ENCODE measurements at places on chromosomes 2 and 18. TPM values are rescaled to one million over a fixed set of nuclear protein-coding genes. Genes with fewer than 3 reads are reported as not detected.
A peak's percentile ranks its signal among the peaks of the same experiment; 100 is the strongest.

GRCh38 chr2:231925303-231926179 lies 655 bp downstream of the NPPC start:
- peak; percentile 95 for DNase-seq

DNA sequence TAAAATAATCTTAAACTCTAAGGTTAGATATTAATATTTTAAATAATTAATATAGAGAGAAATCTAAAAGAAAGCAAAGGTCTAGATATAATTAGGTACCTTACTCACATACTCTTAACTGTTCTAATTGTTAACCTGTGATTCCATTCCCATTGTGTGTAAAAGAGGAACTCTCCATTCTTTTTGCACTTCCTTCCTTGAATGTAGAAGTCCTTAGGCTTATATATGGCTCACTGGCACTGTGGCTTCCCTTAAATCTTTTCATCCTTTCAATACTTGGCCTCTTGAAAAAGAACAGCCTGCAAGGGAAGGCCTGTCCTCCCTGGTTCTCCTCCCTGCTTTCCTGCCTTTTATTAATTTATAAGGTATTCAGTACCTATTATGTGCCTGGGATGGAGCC lies 182.8 kb upstream of the FOSL2 start:
- DNase-seq = no peak

DNA sequence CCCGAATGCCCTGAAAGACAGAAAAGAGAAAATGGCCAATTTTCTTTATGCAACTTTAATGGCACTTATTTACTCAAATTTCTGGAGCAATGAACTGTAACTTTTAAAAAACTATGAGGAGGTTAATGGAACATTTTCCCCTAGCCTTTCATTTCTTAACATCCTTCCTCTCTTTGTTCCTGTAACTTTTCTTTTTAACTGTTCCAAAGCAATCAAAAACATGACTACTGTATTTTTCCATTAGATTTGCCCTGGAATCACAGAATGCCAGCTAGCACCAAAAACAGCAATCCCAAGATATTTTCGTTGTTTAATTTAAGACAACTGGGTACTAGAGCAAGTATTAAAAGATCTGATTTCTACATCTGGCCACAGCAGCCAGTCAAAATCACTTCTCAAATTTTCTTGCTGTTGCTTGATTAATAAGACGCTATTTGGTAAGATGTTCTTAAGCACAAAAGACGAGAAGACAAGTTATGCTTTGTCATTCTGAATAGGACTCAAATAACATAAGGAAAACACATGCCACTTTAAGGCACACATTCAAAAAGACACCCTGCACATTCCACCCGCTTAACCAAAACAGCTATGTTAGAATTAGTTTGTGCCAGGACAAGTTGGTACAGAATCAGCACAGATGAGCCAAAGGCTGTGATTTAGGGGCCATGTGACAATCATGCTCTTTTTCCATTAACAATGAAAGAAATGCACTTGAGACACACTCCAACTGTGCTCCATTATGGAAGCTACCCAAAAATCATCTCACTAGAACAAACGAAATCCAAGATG lies 3.6 kb downstream of the STARD7 start:
- no peak for DNase-seq

DNA sequence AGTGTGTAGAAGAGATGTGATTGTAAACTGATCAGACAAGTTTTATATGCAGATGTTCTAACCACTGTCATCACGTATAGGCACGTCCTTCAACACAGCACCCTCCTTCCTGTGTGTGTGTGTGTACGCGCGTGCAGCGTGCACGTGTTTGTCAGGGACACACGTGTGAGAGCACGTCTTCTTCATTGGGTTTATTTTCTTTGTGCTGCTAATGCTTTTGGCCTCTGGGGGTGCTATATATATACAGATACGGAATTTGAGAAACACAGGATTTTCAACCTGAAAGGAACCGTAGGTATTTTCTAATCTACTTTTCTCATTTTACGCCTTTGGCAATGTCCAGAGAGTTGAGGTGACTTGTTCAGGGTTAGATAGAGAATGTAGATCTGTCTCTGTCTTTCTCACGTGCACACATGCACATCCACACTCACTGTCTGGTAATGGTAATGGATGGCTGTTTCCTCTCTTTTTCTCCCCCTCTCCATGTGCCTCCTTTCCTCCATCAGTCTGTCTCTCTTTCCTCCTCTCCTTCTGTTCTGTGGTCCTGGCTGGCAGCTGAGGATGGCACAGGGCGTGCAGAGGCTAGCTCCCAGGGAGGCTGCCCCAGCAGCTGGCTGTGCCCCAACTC lies 13.4 kb upstream of the CELF4 start:
- DNase-seq = no peak

DNA sequence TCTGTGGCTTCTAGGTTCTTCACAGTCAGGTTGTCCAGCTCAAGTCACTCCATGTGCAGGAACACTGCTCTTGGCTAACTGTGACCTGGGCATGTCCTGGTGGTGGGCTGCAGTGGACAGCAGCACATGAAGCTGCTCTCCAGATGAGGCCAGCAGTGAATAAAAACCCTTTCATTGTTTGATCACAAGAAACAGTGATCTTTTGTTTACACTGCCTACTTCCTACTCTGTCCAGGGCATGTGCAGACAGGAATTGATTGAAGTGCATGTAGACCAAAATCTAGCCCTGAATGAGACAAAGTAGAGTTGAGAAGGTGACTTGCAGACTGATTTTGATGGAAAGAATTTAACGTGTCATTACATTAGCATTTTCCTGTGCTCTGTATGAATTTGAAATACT lies 34.9 kb downstream of the BCL2L11 start:
- no peak for DNase-seq

- DNase-seq = no peak
Observed at GRCh38 chr2:120298173-120298835, 45.7 kb downstream of the RALB start.

- DNase-seq = no peak
Observed at GRCh38 chr18:23498117-23498516, 5.2 kb upstream of the RMC1 start.

DNA sequence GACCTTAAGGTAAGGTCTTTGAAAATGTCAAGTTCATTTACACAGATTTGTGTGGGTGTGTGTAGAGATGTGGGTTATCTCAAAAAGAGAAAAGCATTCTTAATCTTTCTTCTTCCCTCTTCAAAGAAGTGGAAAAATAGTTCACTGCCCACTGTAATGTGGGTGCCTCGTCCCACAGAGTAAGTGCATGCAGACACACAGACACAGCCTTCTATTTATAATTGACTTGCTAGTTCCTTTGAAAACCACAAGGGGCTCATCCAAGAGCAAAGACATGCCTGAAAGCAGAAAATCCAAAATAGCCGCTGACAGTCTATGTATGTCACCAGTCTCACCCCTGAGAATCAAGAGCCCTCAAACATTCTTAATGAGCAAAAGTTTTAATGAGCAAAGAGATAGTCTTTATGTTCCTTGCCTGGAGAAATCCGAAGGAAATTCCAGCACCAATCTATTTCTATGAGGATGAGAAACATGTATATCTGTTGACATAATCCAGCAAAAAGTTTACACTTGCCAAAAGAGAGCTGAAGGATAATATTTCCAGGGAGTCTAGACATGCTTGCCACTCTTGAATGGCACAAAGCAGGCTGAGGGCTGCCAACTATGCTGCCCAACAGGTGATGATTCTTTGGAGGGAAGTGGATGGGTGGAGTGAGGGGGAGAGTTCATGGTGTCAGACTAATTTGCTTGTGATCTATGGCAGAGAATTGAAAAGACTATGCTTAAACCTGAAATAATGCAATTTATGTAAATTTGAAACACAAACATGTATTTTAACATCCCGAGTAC lies 93.9 kb downstream of the ACVR1 start:
- DNase-seq = no peak

- DNase-seq = no peak
Observed at GRCh38 chr18:23864624-23865023, 149.9 kb upstream of the TTC39C start.

DNA sequence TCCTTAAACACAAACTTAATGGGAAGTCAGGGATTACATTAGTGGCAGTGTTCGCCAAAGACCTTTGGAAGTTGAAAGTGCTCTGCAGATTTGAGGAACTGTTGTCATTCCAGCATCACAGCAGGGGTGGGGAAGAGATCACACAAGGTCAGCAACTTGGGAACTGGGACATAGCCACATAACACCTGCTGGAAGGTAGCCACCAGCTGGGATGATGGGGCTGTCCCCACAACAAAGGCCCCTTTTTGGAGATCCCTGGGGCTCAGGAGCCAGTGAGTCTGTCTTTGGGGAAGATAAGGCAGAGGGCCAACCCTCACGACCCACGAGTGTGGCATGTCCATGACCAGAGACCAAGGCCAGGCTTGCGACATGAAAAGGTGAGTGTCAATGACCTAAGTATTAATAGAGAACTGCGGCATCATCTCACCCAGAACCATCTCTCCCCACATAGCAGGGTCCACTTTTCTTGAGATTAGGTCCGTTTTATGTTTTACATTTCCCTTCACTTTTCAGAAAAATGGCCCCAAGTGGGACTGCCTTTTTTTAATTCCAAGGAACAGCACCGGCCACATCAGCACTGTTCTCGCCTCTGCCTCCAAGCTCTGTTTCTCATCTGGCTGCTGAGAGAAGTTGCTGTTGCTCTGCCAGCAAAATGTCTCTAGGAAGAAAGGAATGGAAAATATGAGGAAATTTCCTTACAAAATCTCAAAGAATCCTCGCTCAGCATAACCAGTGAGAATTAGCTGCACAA lies 106.9 kb downstream of the GFPT1 start:
- no peak for DNase-seq

GRCh38 chr2:58107803-58108710 lies 61.5 kb downstream of the VRK2 start:
- DNase-seq = no peak

- DNase-seq = no peak
Observed at GRCh38 chr2:219570194-219570923, 980 bp downstream of the OBSL1 start.

DNA sequence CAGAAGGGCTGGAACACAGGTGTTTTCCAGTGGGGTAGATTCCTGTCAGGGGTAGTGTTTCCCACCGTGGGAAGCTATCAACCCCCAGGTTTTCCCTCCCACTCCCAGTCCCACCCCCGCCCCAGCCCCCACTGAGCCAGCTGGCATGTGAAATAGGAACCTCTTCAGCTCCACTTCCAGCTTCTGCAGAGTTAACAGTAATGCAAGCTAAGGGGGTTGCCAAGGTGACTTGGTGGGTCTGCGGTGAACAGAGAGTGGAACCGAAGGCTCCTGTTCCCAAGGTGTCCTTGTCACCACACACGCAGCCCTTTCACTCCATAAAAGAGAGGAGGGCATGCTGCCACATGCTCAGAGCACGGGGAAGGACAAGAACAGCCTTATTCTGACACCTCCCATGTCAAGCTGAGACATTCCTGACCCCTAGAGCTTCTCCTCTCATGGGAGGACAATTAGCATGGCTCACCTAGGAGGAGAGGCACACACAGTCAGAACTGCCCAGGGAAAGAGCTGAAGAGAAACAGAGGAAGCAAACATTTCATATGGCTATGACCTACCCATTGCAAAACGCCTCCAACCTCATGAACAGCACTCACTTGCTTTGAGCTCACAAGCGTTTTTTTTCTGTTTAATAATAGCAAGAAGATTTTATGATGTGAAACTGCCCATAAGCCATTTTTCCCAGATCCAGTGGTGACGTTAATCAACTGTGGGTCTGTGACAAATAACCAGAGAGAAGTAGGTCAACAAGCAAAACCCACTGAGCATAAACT lies 39.8 kb upstream of the TBC1D8 start:
- no peak for DNase-seq

The MGAT4A gene
- 14.0 TPM for total RNA-seq

The KCNE4 gene
- 4.1 TPM for total RNA-seq

The MTA3 gene
- 38.9 TPM for total RNA-seq

The CWC22 gene
- total RNA-seq = 25.9 TPM

The ZNF519 gene
- 2.5 TPM for total RNA-seq

The GKN1 gene
- total RNA-seq = not detected

The MITD1 gene
- 32.4 TPM for total RNA-seq

The PUM2 gene
- total RNA-seq = 82.5 TPM

The RNF152 gene
- 93.2 TPM for total RNA-seq

The ALKAL2 gene
- total RNA-seq = 1.2 TPM

Data from lower leg skin (tissue), 4 donors.